Activated effector memory CD4-positive, alpha-beta T cell treated with Interleukin-2 at 50 U/mL for 16 hours (primary cell): ENCODE measurements at places on chromosomes 6 and 20.

DNA sequence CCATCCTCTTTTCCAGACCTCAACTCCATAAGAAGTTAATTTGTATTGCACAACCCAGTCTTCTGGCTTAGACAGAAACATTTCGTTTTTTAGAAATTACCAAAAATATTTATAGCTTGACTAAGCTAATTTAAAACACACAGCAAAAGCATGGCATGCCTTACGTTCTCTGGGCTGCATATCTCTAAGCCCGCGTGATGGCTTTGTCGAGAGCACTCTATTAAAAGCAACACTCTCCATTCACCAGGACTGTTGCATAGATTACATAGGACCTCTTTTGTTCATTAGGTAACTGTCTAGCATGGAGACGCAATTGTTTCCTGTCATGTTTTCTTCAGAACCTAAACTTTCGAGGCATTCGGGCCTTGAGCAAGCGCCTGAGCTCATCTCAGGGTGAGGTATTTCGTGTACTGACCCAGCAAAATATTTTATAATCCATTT lies 104.5 kb downstream of the IBTK start:
- DNase-seq = no peak

DNA sequence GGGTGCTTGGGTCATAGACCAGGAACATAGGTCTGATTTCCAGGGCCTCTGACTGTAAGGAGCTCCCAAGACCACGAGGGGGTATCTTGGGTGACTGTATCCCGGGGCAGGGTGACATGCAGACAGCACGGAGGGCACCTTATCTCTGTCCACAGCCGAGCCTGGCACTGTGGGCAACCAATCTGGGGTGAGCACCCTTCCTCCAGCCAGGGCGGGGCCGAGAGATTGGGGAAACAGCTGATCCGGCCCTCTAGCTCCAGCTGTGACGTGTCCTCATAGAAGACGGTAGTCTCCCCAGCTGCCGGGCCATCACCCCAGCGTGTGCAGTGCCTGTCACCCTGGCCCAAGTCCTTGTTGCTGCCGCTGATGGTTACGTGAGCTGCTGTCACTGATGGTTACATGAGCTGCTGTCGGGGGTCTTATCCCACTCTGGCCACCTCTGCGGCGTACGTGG lies 139.6 kb upstream of the RNF24 start:
- DNase-seq = no peak

DNA sequence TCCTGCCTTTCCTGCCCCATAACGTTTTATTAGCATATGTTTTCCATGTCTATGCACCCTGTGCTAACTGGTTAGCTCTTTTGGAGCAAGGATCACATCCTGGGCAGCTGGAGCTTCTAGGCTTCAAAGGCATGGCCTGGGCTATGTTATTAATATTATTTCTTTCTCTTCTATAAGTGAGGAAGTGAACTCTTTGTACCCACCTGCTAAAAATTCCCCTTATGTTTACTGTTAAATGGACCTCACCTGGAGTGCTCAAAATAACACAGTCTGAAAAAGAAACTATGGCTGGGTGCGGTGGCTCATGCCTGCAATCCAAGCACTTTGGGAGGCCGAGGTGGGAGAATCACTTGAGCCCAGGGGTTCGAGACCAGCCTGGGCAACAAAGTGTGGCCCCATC lies 97.8 kb downstream of the TNFAIP3 start:
- no peak for DNase-seq

DNA sequence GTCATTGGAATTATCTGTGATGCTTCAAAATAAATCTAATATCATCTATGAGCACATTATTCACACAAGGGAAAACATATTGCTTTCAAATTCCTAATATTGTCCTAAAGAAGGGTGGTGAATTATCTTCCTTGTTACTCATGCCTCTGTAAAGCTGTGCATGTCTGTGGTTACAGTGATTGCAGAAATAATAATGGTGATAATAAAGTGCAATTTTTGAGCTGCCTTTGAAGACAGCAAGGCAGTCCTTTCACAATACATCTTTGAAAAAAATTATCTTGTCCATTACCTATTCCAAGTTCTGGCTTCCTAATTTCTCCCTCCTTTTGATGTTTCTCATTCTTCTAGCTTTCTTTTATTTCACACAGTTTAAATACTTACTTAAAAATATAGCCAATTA lies 442.1 kb upstream of the EYS start:
- DNase-seq = no peak

DNA sequence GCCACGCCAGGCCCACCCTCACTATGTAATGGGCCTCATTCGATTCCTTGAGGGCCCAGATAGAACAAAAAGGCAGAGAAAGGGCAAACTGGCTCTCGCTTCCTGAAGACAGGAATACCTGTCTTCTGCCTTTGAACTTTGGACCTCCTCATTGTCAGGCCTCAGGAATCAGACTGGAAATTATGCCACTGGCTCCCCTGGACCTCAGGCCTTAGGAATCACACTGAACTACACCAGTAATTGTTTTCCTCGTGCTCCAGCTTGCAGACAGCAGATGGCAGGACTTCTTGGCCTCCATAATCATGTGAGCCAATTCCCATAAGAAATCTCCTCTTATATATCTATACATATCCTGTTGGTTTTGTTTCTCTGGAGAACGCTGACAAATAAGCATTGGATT lies 258.6 kb upstream of the KCNG1 start:
- no peak for DNase-seq

DNA sequence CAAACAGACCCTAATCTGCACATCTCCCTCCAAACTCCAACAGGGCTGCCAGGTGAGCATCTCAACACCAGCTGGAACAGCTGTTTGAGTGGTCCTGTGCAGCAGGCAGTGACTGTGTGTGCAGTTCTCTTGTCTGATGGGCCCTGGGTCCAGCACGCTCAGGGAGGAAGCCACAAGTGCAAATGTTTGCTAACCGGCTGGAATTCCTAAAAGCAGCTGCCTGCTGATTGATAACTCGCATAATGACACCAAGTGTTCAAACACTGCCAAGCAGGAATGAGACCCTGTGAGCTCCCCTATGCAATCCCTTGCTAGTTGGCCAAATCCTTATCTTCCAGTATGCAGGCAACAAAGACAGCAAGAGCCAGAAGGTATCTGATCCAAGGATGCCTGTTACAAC lies 650.6 kb downstream of the CBLN4 start:
- no peak for DNase-seq
